Activated naive CD8-positive, alpha-beta T cell treated with anti-CD3 and anti-CD28 coated beads, Interleukin-2, amount 10 ng/mL, durations not matched to agents 7 days and 5 days (primary cell): ENCODE measurements at places on chromosomes 1 and 21. TPM values are rescaled to one million over a fixed set of nuclear protein-coding genes. Genes with fewer than 3 reads are reported as not detected.
A peak's percentile ranks its signal among the peaks of the same experiment; 100 is the strongest.

F5 gene
- 0.99 TPM for total RNA-seq

AIM2 gene
- 4.4 TPM for total RNA-seq

CNR2 gene
- 2.0 TPM for total RNA-seq

STIL gene
- total RNA-seq = 32.4 TPM

UBE4B gene
- total RNA-seq = 31.6 TPM

CHI3L2 gene
- total RNA-seq = 30.5 TPM

DNA sequence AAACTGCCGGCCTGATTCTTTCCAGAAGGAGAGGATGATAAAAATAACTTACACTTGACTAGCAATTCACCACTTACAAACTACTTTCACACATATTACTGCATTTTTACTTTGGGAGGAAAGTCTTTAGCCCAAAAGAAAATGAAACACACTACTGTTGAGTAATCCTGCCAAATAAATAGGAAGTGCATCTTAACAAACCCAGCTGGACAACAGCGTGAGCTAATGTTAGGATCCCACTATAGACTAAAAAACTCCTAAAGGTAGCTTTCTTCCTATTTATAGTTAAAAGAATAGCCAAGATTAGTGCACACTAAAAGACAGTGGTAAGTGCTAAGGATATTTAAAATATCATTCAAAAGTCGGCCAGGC, 83.8 kb downstream of the HSF2BP start:
- no peak for DNase-seq

- DNase-seq = no peak
Measured at GRCh38 chr1:59856725-59857338, 42.1 kb downstream of the HOOK1 start.

DNA sequence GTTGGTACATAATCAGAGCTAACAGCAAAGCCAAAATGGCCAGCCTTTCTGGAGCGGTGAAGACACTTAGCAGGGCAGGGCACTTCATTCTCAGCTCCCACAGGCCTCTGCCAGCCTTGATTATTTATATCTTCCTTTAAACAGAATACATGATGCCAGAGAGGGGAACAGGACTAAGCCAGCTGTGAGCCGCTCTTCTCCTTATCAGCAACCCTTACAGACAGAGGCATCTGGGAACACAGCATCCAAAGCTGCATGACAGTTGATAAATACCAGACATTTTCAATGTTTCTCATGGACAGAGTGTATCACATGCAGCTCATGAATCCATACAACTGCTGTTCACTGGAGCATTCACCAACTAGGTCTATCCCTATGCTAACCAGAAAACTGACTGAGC, 29.1 kb downstream of the DNAJC11 start:
- DNase-seq = no peak

GRCh38 chr1:117629625-117630422, 24.0 kb downstream of the TENT5C start:
- no peak for DNase-seq

- DNase-seq = no peak
Measured at GRCh38 chr1:64578270-64578973, 108.5 kb downstream of the CACHD1 start.

- no peak for DNase-seq
Measured at GRCh38 chr1:149884433-149885338, 14.7 kb upstream of the BOLA1 start.

GRCh38 chr1:168468042-168468809, 75.6 kb downstream of the XCL2 start:
- DNase-seq = no peak

- no peak for DNase-seq
Measured at GRCh38 chr1:86741947-86742572, 37.7 kb downstream of the SH3GLB1 start.

DNA sequence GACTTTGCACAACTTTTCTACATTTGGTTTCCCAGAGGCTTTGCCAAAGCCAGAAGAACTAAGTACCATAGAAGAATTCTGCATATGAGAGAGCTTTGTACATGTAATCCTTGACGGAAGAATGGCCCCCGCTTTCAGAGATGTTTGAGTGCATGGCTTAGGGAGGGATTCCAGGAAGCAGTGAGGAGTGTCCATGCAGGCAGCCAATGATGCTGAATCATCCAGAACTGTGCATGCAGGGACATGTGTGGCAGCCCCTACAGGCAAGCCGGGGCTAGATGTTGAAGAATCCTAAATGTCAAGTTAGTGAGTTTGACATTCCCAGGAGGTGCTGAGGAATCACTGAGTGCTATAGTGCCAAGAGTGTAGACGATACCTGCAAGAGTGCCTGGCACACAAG, 9.9 kb upstream of the HAO2 start:
- no peak for DNase-seq

- no peak for DNase-seq
Measured at GRCh38 chr1:58031416-58031815, 515.1 kb downstream of the OMA1 start.

- DNase-seq = peak; percentile 55
Measured at GRCh38 chr1:48677306-48678287, 99.1 kb downstream of the BEND5 start.

DNA sequence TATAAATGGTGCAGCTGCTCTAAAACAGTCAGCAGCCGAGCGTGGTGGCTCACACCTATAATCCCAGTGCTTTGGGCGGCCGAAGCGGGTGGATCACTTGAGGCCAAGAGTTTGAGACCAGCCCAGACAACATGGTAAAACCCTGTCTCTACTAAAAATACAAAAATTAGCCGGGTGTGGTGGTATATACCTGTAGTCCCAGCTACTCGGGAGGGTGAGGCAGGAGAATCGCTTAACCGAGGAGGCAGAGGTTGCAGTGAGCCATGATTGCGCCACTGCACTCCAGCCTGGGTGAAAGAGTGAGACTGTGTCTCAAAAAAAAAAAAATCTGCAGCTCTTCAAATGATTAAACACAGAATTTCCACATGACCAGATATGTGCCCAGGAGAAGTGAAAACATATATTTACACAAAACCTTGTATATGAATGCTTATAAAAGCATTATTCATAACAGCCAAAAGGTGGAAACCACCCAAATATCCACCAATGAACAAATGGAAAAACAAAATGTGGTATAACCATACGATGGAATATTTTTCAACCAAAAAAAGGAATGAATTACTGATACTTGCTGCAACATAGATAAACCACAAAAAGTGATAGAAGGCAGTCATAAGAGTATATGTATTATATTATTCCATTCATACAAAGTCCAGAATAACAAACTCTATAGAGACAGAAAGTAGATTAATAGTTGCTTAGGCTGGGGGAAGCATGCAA, 14.1 kb downstream of the EPS15 start:
- DNase-seq = no peak

GRCh38 chr21:33767236-33767635, 124.9 kb downstream of the ITSN1 start:
- no peak for DNase-seq

DNA sequence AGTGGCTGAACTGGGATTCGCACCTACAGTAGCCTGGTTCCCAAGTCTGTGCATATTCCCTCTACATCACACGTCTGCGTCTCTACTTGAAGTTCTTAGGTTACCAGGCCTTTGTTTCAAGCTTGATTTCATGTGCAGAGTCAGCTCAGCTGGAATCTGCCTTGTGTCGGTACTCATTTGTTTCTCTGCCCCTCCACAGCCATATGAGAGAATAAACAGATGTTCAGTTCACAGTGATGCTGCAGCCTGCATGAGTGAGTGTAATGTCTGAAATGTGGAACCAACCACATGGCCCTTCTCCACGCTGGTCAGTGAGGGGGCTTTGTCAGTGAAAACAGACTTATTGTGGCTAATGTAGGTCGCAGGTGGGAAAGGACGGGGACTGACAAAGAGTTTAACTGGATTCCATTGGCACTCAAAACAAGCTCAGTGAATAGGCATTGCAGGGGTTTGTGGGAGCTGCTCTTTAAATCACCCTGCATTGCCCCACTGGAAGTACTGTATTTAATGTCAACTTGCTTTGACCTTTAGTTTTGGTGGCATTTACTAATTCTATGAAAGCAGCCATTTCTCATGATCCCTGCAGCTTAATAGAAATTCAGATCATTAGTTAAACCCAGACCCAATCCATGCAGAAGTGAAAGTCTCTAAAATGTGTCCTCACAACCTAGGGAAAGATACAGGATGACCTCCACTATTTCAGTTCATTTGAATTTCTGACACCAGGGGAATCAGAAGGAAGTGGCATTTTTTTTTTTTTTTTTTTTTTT, 136.4 kb upstream of the FAM78B start:
- no peak for DNase-seq
